Ascending aorta (tissue), 2 donors: ENCODE measurements at places on chromosomes 1 and 21.
A peak's percentile ranks its signal among the peaks of the same experiment; 100 is the strongest.

- H3K4me1 ChIP-seq = no peaks in the 10 kb centered on the region
- H3K36me3 ChIP-seq = no peaks in the 10 kb centered on the region
- H3K27ac ChIP-seq = no peak overlapping the region
- DNase-seq = no peak
- no peaks in the 10 kb centered on the region for H3K27me3 ChIP-seq
Measured at GRCh38 chr1:246040200-246040890, 466.7 kb downstream of the SMYD3 start.

DNA sequence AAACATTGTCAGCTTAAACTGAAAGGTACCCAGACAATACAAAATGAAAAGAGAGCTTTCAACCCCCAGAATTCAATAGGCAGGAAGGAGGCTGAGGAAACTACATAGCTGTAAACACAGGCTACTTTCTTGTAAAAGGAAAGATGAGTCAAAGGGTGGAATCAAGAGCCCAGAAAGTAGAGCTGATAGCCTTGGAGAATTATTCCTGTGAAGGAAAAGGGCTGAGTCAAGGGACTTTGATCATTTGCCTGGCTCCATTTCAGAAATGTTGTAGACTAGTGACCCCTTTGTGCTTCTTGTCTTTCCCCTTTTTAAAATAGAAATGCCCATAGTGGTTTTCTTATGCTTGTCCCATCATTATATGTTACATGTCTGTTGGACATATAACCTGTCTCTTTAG, 597.6 kb downstream of the ADGRL2 start:
- no peak overlapping the region for H3K27ac ChIP-seq
- no peaks in the 10 kb centered on the region for H3K4me1 ChIP-seq
- no peaks in the 10 kb centered on the region for H3K27me3 ChIP-seq
- no peaks in the 10 kb centered on the region for H3K36me3 ChIP-seq
- DNase-seq = no peak
- H3K4me3 ChIP-seq = no peak overlapping the region

DNA sequence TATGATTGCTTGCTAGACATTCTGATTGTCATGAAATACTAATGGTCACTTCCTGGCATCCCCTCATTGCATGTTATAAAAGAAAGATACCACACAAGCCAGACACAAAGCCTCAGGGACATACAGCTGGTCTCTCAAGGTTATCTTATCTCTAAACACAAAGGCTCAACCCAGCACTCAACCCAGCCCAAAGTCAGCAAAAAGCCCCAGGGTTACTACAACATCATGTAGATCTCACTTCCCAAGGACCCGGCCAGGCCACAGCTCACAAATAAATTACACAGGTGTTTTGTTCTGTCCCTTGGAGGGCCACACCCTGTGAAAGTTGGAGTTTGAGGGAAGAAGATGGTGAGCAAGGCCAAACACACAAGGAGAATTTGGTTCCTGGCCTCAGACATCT, 109.7 kb upstream of the BARHL2 start:
- H3K27me3 ChIP-seq = no peaks in the 10 kb centered on the region
- no peak for DNase-seq
- no peaks in the 10 kb centered on the region for H3K4me1 ChIP-seq
- H3K36me3 ChIP-seq = no peaks in the 10 kb centered on the region

- no peak overlapping the region for H3K4me3 ChIP-seq
- no peaks in the 10 kb centered on the region for H3K4me1 ChIP-seq
- no peaks in the 10 kb centered on the region for H3K36me3 ChIP-seq
- H3K27ac ChIP-seq = no peak overlapping the region
- DNase-seq = no peak
- no peaks in the 10 kb centered on the region for H3K27me3 ChIP-seq
Measured at GRCh38 chr1:165875171-165875570, 47.8 kb downstream of the UCK2 start.

DNA sequence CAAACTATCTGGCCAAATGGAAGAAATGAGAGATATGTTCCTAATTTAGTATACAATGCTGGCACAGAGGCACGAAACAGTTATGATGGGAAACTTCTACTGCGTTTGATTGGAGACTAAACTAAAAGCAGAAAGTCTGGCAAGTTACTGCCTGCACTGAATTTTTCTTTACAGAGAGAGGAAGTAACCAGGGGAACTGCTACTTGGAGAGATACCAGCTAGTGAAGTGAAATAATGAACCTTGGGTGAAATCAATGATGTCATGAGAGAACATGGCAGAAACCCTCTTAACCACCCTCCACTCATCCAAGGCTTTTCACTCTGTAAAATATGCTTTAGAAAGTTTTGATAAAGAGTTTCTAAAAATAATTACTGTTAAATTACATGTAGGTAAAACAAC, 29.3 kb downstream of the NIBAN1 start:
- peak overlapping the region; percentile 83 for H3K27ac ChIP-seq
- H3K27me3 ChIP-seq = no peaks in the 10 kb centered on the region
- H3K4me1 ChIP-seq = no peaks in the 10 kb centered on the region

DNA sequence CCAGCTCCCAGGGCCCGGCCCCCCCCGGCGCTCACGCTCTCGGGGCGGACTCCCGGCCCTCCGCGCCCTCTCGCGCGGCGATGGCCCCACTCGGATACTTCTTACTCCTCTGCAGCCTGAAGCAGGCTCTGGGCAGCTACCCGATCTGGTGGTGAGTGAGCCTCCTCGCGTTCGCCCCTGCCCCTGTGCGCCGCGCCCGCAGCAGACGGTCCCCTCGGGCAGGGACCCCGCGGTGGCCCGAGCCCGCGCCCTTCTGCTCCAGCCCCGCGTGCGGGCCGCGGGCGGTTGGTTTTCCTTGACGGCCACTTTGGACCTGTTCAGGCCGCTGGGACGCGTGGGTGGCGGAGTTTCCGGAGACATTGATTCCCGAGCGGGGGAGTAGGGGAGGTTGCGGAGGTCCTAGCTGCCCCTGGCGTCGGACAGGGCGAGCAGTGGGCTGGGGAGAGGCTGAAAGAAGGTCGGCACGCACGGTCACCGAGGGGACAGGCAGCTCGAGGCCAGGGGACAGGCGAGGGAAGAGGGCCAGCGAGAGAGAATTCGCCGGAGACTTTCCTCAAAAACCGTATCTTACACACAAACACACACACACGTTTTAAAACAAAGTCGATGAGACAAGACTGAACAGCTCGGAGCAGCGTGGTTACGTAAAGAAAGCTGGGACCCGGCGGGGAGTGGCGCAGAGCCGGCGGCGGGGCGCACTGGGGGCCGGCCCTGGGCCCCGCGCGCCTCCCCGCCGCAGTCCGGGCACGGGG, 427 bp downstream of the WNT3A start:
- H3K27ac ChIP-seq = no peak overlapping the region
- no peak for DNase-seq
- no peaks in the 10 kb centered on the region for H3K36me3 ChIP-seq
- no peaks in the 10 kb centered on the region for H3K4me1 ChIP-seq
- no peak overlapping the region for H3K4me3 ChIP-seq

DNA sequence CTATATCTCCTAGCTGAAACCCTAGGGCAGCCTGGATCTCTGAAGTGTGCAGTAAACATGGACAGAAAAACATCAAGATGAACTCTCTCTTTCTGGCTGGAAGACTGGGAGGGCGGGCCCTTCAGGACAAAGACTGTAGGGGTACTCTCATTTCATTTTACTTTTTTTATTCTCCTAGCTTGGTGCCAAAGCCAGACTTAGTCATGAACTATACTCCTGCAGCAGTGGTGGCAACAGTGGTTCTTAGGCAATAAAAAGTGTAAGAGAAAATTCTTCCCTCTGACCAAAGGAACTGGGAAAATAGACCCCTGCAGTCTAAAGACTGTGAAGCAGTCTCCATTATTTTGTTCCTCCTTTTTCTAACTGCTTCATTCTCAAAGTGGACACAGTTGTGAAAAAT, 213.8 kb upstream of the JUN start:
- H3K36me3 ChIP-seq = no peaks in the 10 kb centered on the region
- no peak for DNase-seq
- H3K27ac ChIP-seq = no peak overlapping the region
- no peaks in the 10 kb centered on the region for H3K4me1 ChIP-seq
- no peaks in the 10 kb centered on the region for H3K27me3 ChIP-seq
- no peak overlapping the region for H3K4me3 ChIP-seq

DNA sequence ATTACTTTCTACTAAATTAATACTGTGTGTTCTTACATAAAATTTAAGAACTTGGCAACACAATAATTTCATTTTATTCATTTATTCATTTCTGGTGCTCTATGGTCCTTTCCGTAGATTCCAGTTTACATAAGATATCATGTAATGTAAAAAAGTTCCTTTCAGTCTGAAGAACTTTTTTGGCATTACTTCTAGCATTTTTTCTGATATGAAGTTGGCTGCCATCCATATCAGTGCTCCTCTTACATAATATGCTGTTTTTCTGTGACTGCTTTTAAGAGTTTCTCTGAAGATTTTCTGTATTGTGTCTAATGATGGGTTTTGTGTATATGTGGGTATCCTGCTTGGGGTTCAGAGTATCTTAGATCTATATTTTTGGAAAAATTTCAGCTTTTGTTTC, 34.8 kb downstream of the LIN9 start:
- no peak for DNase-seq
- H3K4me1 ChIP-seq = no peaks in the 10 kb centered on the region
- no peak overlapping the region for H3K4me3 ChIP-seq
- no peaks in the 10 kb centered on the region for H3K36me3 ChIP-seq
- H3K27ac ChIP-seq = peak overlapping the region; percentile 73
- no peaks in the 10 kb centered on the region for H3K27me3 ChIP-seq

- H3K36me3 ChIP-seq = peaks cover 34% of the 10 kb centered on the region
- H3K27me3 ChIP-seq = no peaks in the 10 kb centered on the region
- no peak overlapping the region for H3K4me3 ChIP-seq
- no peak for DNase-seq
Measured at GRCh38 chr1:224127925-224128819, 14.3 kb downstream of the FBXO28 start.

- H3K4me3 ChIP-seq = no peak overlapping the region
- H3K27ac ChIP-seq = no peak overlapping the region
- no peaks in the 10 kb centered on the region for H3K36me3 ChIP-seq
- DNase-seq = peak; percentile 31
- no peaks in the 10 kb centered on the region for H3K27me3 ChIP-seq
Measured at GRCh38 chr1:54649130-54649898, 7.7 kb downstream of the MROH7 start.

- no peak overlapping the region for H3K4me3 ChIP-seq
- no peaks in the 10 kb centered on the region for H3K27me3 ChIP-seq
- H3K36me3 ChIP-seq = no peaks in the 10 kb centered on the region
Measured at GRCh38 chr1:16717336-16718098, 22.8 kb upstream of the RNU1-4 start.

GRCh38 chr1:67150931-67151330, 15.3 kb upstream of the IL23R start:
- no peaks in the 10 kb centered on the region for H3K36me3 ChIP-seq
- no peaks in the 10 kb centered on the region for H3K27me3 ChIP-seq
- no peak for DNase-seq
- H3K27ac ChIP-seq = no peak overlapping the region

- peaks cover 37% of the 10 kb centered on the region for H3K4me1 ChIP-seq
- peak overlapping the region; percentile 85 for H3K4me3 ChIP-seq
- peak; percentile 64 for DNase-seq
- H3K27ac ChIP-seq = peak overlapping the region; percentile 99
- H3K36me3 ChIP-seq = peaks cover 50% of the 10 kb centered on the region
Measured at GRCh38 chr1:44803312-44804095, 3.3 kb downstream of the PLK3 start.

- DNase-seq = no peak
- no peak overlapping the region for H3K27ac ChIP-seq
- no peaks in the 10 kb centered on the region for H3K4me1 ChIP-seq
- no peak overlapping the region for H3K4me3 ChIP-seq
- H3K36me3 ChIP-seq = no peaks in the 10 kb centered on the region
Measured at GRCh38 chr1:82160036-82160435, 359.3 kb downstream of the ADGRL2 start.

DNA sequence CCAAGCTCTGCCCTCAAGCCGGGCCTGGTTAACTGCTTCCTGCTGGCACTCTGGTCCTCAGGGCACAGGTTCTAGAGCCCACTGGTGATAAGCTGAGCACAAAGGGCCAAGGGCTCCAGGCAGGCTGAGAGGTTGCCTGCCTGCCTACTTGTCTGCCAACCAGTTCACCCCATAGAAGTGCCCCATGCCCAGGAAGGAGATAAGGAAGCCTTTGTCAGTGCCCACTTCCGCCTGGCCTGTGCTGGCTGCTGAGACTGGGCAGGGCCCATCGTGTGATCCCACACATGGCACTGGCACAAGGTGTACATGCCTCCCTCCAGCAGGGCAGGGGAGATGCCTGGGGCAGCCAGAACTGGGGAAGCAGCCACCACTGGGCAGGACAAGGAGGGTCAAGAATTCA, 24.1 kb downstream of the SLC9A1 start:
- H3K27me3 ChIP-seq = no peaks in the 10 kb centered on the region
- no peak overlapping the region for H3K4me3 ChIP-seq
- peaks cover 8% of the 10 kb centered on the region for H3K4me1 ChIP-seq
- DNase-seq = no peak
- no peak overlapping the region for H3K27ac ChIP-seq

GRCh38 chr1:226677027-226678020, 61.8 kb downstream of the ITPKB start:
- peak; percentile 93 for DNase-seq
- H3K4me3 ChIP-seq = no peak overlapping the region
- peaks cover 39% of the 10 kb centered on the region for H3K4me1 ChIP-seq
- no peaks in the 10 kb centered on the region for H3K27me3 ChIP-seq
- no peaks in the 10 kb centered on the region for H3K36me3 ChIP-seq
- peak overlapping the region; percentile 85 for H3K27ac ChIP-seq

DNA sequence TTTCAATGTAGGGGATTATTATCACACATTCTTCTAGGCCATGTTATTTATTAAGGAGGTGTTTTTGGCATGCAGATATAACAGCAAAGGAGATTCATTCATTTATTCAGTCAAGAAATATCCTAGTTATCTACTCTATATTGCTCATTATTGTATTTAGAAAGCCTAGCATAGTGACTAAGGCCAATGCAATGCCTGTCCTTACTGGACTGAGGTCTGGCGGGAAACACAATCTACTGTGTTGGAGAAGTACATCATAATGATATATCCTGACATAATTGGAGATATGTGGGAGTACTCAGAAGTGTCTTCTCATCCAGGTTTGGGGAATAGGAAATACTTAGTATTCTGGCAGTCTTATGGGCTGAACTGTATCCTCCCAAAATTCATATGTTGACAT, 421.5 kb upstream of the USP24 start:
- H3K27me3 ChIP-seq = no peaks in the 10 kb centered on the region
- no peaks in the 10 kb centered on the region for H3K36me3 ChIP-seq

GRCh38 chr1:167440776-167441175, 77.6 kb downstream of the CD247 start:
- H3K4me3 ChIP-seq = no peak overlapping the region
- H3K27ac ChIP-seq = no peak overlapping the region
- no peaks in the 10 kb centered on the region for H3K27me3 ChIP-seq
- peaks cover 6% of the 10 kb centered on the region for H3K4me1 ChIP-seq
- DNase-seq = peak; percentile 50
- H3K36me3 ChIP-seq = no peaks in the 10 kb centered on the region

GRCh38 chr1:155969377-155969791, 9.0 kb downstream of the ARHGEF2 start:
- peak overlapping the region; percentile 98 for H3K27ac ChIP-seq
- H3K36me3 ChIP-seq = peaks cover 54% of the 10 kb centered on the region
- peaks cover 55% of the 10 kb centered on the region for H3K4me1 ChIP-seq
- no peak for DNase-seq
- H3K4me3 ChIP-seq = peak overlapping the region; percentile 34
- no peaks in the 10 kb centered on the region for H3K27me3 ChIP-seq
